ENCODE measurements at places on chromosomes 6 and 20.

- DNase-seq = no peak
Measured at GRCh38 chr20:48850257-48850976, 22.6 kb upstream of the PREX1 start.

GRCh38 chr20:40785346-40785745 is 96.3 kb upstream of the MAFB start:
- DNase-seq = no peak

DNA sequence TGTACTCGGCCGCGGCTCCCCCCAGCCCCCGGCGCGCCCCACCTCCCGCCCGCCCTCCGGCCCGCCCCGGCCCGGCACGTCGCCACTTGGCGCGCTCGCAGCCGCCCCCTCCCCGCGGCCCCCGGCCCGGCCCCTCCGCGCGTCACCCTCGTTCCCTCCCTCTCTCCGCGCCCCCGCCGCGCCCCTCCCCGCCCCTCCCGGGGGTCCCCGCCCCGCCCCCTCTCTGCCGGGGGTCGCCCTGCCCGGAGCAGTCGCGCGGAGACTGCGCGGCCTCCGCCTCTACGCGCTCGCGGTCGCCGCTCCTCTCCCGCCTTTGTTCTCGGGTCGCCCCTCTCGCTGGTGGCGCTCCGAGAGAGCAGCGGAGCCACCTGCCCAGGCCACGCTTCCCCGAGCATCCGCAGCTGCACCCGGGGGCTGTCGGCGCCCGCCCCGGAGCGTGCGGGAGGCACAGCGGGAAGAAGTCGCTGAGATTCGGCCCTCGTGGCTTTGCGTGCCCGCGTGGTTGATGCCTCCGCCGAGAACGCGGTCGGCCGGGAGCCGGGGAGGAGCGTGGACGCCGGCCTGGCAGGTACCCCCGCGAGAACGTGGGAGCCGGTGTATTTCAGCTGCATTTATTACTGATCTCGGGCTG is at the start of gene PHF10:
PHF10 (minus strand) TSS at position 7 of the 631 bp plus-strand sequence. CDS start 569 bp downstream, outside the sequence.
- DNase-seq = peak; percentile 63

GRCh38 chr6:75530696-75531095 is 37.1 kb upstream of the FILIP1 start:
- no peak for DNase-seq

DNA sequence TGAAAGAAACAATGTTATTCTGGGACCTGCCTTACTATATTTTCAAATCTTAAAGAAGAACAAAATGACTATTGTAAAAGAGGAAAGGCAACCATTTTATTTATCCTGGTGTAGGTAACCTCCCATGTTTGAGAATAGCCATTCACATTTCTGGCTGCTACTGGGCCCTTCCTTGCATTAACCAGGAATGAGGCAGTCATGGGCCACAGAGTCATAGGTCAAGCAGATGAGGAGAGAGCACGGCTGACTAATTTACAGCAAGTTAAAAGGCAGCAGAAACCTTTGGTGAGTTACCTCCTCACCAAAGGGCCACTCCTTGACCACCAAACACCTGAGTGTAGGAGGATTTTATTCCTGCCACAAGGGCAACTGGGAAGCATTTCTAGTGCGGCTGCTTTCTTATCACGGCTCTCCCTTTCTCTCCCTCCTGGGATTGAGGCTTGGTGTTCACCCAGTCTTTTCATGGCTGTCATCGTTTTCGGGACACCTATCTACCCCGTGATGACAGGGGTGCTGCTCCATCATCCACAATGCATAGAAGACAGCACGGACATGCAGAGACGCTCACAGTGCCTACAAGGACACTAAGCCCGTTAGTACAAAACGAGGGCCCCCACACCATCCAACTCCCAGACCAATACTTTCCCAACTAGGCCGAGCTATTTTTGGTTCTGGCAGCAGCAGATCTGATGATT is 4.4 kb upstream of the LAMA4 start:
- DNase-seq = no peak

GRCh38 chr20:40606237-40606636 is 82.8 kb downstream of the MAFB start:
- no peak for DNase-seq

GRCh38 chr6:160494576-160494975 is 146.4 kb downstream of the SLC22A3 start:
- DNase-seq = no peak

DNA sequence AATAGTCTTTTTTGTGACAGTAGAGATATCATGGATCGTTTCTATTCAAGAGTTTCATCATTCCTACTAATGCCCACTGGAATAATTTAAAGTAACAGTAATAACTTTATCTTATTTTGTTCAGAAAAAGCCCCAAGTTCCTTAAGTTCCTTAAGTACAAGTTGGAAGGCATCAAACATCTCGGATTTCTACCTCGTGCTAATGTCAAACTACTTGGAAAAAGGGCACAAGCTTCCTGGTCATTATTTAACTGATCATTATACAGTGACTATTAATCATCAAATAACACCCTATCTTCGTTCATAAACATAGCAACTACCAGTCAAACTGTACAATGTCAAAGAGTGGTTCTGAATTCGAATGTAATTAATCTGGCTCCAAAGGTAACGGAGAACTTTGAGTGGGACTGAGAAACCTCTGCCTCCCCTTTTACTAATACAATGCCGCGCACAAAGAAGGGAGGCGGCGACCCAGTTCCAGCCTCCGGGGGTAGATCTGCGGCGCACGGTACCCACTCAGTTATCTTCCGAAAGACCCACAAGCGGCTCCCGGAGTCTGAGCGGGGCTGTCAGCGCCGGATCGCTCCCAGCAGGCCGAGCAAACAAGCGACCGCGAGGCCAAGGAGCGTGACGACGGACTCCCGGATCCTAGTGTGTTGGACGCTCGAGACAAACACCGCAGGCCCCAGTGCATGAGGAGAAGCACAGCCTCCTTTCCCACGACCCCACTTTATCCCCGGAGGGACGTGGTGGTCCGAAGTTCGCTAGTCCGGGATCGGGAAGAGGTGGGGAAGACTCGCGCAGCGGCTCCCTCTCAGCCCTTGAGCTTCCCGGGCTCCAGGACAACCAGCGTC is 716 bp downstream of the SHPRH start:
- peak; percentile 9 for DNase-seq

GRCh38 chr6:89122625-89123024 is 4.8 kb upstream of the SRSF12 start:
- DNase-seq = no peak

DNA sequence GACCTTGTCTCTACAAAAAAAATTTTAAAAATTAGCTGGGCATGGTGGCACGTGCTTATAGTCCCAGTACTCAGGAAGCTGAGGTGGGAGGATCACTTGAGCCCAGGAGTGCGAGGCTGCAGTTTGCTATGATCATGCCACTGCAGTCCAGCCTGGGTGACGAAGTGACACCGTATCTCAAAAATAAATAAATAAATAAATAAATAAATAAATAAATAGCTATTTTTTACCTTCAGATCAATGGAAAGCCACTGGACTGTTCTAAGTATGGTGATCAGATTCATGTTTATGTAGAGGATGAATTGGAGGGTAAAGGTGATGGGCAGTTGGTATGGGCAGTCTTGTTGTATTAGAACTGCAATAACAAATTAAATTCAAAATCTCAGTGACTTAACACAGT is 24.0 kb downstream of the DSTN start:
- DNase-seq = no peak

Data from T-helper 22 cell (primary cell).